ENCODE measurements at places on chromosomes 12 and 14.

- no peak for DNase-seq
Observed at GRCh38 chr12:65330331-65330730, 51.8 kb downstream of the MSRB3 start.

GRCh38 chr12:48119834-48120195 lies 651 bp downstream of the PFKM start:
- no peak for DNase-seq

- no peak for DNase-seq
Observed at GRCh38 chr12:102281231-102281630, 83.6 kb upstream of the PMCH start.

GRCh38 chr12:125336246-125336645 lies 271.0 kb downstream of the AACS start:
- no peak for DNase-seq

DNA sequence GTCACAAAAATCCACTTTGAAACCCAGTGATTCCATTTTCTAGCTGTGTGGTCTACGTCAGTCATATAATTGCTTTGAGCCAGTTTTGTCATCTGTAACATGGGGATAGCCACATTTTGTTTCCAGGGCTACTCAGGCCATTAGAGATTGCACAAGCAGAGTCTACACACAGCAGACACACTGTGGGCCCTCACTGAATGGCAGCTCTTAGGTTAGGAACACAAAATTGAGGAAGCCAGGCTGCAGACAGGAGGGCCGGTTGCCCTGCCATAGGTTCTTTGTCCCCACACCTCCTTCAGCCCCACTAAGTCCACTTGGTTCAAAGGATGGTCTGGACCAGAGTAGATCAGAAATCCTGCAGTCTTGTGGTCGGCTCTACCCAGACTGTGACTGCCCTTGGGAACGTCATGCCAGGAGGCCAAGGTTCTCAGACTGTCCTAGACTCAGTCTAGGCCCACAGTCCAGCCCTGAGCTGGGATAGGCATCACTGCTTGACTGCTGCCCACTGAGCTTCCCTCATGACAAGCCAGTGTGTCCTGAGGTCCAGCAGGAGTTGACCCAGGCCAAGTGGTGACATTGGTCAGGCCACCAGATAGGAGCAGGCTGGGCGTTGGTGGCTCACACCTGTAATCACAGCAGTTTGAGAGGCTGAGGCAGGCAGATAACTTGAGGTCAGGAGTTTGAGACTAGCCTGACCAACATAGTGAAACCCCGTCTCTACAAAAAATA lies 3.8 kb upstream of the MYH7 start:
- DNase-seq, result no peak

- DNase-seq, result no peak
Observed at GRCh38 chr14:28671425-28671824, 95.2 kb upstream of the FOXG1 start.

DNA sequence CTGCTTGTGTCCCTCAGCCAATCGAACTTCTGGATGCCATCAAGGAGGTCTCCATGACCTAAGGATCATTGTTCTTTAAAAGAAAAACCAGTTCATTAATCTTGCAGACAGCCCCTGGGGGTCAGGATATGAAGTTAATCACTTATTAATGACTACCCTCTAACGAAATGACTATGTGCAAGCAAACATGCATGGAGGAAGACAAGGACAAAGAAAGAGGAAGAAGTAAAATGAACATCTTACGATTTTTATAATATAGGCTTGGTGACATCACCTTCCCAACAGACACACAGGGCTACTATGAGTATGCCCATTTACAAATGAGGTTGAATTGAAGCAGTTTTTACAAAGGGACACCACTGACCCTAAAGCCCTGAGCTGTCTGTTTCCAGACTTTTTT lies 111.1 kb upstream of the AMIGO2 start:
- DNase-seq, result no peak

DNA sequence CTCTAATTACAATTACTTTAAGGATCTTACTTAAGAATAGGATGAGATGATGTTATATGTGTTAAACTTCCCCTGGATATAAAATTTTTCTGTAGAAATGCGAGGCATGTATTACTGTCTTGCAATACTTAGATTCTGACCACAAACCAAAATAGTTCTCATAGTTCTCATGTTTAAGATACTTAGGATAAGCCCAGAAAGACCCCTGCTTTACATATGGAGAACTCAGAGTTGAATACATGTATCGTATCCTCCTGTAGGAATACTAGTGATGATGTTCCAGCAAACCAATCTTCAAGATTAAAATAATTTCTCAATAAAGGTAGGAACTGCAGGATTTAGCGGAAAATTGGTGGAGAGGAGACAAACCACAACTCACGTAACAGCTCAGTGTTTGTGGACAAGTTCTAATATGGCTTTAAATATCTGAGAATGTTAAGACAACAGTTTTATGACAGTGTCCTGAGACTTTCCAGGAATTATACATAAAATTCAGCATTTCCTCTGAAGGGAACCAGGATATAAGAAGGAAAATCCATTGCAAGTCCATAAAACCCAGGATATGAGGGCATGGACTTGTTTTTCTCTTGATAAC lies 114.7 kb upstream of the CRY1 start:
- DNase-seq, result no peak

GRCh38 chr14:72678356-72678755 lies 215.5 kb downstream of the DPF3 start:
- DNase-seq, result no peak

DNA sequence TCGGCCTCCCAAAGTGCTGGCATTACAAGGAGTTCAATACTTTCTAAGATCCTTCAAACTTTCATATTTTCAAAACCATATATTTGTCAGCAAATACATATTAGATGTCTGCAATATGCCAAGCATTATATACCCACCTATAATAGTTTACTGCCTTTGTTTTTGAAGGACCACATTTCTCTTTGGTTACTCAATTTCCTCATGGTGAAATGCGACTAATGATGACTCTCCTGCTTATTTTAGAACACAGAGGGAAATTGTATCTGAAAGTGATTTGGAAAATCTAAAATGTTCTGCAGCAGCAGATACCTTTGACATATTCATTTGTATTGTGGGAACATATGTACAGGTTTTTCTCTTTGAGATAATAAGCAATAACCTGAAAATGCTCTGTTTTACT lies 2.7 kb upstream of the CNTN1 start:
- DNase-seq, result no peak

- DNase-seq, result no peak
Observed at GRCh38 chr14:74038020-74038859, 19.1 kb downstream of the BBOF1 start.

- DNase-seq, result no peak
Observed at GRCh38 chr12:69084816-69085378, 151.9 kb upstream of the CPM start.

- DNase-seq, result no peak
Observed at GRCh38 chr14:82394916-82395315, 861.3 kb upstream of the SEL1L start.

DNA sequence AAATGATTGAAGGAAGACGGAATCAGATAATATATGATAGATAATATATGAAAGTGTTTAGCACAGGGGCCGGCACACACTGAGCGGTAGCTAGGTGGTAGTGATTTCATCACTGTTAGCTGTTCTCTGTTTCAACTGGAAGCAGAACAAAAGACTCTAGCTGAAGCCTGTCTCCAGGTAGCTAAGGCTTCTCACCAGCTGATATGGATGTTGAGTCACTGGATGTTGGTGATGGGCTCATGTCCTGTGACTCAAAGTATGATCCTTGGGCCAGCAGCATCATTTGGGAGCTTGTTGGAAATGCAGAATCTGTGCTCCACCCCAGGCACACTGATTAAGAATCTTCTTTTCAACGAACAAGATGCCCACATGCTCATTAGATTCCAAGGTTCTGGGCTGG lies 21.7 kb upstream of the KCNA5 start:
- DNase-seq, result no peak

DNA sequence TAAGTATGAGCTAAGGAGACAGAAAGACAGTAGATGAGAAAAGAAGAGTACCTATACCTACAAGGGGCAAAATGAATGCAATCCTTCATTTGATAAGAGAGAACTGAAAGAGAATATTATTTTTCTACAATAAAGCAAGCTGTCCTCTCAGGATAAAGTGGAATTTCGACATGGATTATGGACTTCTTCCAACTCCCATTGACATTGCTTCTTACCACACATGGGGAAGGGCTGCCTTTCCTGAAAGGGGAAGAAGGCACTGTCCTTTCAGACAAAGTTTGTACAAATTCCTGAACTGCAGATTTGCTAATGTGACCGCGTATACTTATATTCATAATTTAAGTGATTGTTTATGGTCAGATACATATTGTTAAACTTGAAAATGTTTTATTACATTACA lies 4.3 kb upstream of the HEBP1 start:
- no peak for DNase-seq

- no peak for DNase-seq
Observed at GRCh38 chr14:86086962-86087361, 557.0 kb downstream of the FLRT2 start.

- no peak for DNase-seq
Observed at GRCh38 chr12:30939234-30939633, 12.7 kb downstream of the TSPAN11 start.

DNA sequence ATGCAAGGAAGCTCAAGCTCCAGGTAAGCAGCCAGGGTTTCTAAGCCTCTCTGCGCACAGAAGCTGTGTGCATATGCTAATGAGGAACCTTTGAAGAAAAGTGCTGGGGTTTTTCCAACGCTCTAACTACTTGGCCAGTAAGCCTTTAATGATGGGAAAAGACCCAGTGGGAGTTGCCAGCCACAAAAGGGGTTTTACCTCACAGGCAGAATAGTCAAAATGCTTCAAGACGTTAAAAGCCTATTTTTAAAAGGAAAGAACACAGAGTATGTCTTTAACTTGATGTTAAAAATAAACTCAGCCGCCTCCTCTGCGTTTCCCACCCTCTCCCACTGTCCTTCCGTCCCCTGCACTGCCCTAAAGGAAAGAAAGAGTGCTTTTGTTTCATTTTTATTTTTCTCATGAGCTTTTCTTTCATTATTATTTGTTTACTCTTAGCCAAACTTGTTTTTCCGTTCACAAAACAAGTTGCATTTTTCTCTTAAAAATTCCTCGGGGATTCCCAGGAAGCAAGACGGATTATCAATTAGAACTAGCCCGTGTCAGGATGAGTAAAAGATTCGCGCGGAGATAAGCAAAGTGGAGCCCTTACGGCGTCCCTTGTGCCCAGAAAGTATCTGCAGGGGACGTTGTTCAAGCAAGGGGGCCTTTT lies 209.8 kb upstream of the NUDT4 start:
- DNase-seq, result no peak

GRCh38 chr12:46246021-46246700 lies 22.7 kb downstream of the SLC38A1 start:
- DNase-seq, result no peak

- DNase-seq, result no peak
Observed at GRCh38 chr12:112543751-112544150, 125.0 kb downstream of the PTPN11 start.

GRCh38 chr14:69963966-69964365 lies 84.8 kb downstream of the SMOC1 start:
- DNase-seq, result no peak

GRCh38 chr14:31419179-31419966 lies 977 bp downstream of the HEATR5A start:
- no peak for DNase-seq

DNA sequence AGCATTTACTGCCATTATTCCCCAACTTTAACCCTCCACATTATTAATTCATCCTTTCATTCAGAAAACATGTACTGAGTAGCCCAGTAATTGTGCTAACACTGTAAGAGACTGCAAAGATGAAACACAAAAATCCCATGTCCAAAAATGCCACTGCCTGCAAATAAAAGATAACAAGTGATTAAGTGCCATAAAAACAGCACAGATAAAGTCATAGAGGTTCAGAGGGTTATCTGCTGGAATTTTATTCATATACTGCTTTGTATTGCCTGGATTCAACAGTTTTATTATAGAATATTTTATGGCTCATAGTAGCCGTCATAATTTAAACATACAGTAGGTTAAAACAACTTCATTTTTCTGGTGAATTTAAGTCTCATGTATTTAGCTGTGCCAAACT lies 177.9 kb downstream of the KICS2 start:
- no peak for DNase-seq

DNA sequence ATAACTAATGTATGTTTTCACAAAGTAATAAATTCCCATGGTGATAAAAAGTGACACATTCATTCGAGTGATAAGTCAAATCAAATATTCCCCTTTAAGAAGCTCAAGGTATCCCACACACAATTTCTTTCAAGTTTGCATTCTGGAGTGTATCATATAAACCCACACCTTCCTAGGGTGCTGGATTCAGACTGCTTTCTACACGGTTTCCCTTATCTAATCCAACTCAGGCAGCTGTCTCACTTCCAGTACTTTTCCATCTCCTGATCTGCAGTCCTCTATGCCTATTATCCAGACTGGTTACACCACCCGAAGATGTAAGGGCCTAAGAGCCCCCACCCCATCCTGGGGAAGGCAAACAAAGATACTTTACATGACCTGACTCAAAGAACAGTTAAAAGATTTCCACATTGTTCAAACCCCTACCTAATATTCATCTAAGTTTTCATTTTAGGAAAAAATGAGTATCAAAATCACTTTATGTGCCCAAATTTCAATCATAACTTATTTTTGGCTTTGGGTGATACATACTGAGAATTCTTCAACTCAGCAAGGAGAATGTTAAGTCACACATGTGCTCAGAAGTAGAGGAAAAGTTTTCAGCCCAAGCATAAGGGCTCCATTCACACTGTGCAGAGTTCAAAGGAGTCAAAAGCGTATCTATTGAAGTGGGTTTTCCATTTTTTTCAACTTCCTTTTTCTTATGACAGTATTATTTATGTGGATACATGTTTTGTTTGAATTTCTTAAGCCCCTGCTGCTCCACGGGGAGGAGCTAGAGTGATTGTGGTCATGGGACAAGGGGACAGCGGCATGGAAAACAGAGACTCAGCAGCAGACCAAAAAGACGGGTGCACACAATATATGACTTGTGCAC lies 41.8 kb downstream of the CORO1C start:
- DNase-seq, result no peak

DNA sequence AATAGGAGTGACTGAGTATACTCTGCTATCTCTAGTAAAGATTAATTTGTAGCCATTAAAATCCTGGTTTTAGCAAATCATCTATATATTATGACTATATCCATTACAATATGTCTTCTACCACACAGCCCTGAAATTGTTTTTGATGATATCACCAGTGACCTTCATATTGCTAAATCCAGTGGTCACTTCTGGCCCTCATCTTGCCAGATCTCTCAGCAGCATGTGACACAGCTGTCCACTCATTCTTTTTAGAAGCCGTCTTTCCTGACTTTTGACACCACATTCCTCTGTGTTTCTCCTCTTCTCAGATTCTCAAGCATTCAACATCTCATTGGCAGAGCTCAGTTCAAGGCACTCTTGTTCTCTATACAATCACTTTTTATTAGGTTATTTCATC lies 54.9 kb downstream of the CPNE8 start:
- DNase-seq, result no peak

DNA sequence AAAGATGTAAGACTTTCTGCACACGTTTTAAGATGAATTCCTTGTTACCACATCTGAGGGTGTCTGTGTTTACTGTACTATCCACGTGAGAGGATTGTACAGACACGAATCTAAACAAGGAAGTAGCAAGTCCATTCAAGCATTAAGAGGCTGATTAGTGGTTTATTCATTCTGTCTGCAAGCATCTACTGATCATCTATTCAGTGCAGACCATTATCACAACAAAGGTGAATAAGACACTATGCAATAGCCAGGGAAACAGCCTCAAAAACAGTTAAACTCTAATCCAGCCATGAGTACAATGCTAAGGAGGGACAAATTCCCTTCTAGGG lies 111.6 kb upstream of the PZP start:
- no peak for DNase-seq

Data from stimulated activated CD8-positive, alpha-beta memory T cell treated with anti-CD3 and anti-CD28 coated beads, Interleukin-12 subunit alpha, Interleukin-12 subunit beta, amount 100 ng/mL, for 1 hour (primary cell).